ENCODE measurements at places on chromosomes 6 and 20.

GRCh38 chr6:134373993-134374392, 56.1 kb upstream of the SGK1 start:
- no peak for DNase-seq

GRCh38 chr20:10350188-10350842, 83.7 kb downstream of the MKKS start:
- DNase-seq: no peak

GRCh38 chr20:47262365-47263013, 94.0 kb downstream of the ZMYND8 start:
- DNase-seq: no peak

DNA sequence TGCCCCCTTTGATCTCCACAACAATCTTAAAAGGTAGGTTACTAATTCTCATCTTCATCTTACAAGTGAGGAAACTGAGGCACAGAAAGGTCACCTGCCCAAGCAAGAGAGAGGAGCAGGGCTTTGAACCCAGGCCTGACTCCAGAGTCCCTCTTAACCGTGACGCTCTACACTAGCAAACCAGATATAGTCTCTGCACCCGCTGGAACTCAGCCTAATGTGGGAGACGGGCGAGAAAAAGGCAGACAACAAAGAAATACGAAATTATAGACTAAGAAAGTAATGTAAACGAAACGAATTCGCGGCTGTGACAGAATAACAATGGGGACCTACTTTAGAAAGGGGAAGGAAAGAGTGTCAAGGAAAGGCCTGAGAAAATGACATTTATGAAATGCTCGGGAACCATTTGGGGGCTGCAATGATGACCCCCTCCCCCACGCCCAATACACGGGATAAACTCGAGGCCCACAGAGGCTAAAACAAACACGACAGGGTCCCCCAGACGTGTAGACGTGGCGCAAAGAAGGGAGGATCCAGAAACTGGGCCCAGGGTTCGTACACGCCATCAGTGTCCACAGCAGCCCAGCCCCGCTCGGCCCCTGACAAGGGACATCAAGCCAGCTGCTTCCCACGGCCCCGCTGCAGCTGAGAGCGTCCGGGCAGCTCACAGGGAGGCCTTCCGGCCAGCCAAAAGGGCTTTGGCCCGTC, 637 bp downstream of the TRPC4AP start:
- DNase-seq: no peak

DNA sequence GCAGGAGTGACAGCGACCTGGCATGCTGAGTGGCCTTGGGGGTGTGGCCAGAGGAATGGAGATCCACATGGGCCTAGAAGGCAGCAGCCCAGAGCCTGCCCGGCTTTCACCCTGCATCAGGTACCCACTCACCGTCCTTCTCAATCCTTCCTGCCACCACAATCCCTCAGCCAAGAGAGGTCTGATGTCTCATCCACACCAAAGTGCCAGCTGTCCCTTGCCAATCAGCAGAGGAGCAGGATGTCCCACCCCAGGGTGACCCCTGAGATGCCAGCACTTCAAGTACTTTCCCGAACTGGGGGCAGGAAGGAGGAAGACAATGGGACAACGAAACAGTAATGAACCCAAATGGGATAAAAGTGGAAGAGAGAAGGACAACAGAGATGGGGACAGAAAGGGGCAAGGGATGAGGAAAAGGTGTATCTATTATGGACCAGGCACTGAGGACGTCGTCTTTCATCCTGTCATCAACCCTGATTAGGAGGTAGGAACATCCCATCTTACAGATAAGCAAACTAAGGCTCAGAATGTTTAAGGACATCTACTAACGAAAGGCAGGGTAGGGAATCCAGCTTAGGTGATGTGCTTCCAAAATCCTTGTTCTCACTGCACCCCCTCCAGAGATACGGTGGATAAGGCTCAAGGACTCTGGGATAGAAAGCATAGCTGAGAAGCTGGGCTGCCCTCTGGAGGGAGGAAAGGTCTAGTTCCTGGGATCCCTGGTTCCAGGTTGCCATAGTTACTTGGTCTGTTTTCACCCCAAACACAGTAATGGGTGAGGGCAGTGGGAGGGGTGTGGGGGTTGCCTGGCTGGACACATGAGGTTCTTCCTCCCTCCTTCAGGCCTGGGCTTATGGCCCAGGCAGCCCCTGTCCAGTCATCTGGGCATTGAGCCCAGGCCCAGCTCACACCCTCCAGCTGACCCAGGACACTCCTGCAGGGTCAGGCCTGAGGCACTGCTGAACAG, 4.5 kb upstream of the TNXB start:
- no peak for DNase-seq

GRCh38 chr6:21496196-21496595, 97.4 kb upstream of the SOX4 start:
- DNase-seq: no peak

- DNase-seq: no peak
Observed at GRCh38 chr6:100808638-100809275, 72.4 kb downstream of the ASCC3 start.

GRCh38 chr6:170053966-170054661, 236.8 kb downstream of the DLL1 start:
- no peak for DNase-seq
